ENCODE measurements at places on chromosomes 7 and 10. TPM values are rescaled to one million over a fixed set of nuclear protein-coding genes. Genes with fewer than 3 reads are reported as not detected.

DNA sequence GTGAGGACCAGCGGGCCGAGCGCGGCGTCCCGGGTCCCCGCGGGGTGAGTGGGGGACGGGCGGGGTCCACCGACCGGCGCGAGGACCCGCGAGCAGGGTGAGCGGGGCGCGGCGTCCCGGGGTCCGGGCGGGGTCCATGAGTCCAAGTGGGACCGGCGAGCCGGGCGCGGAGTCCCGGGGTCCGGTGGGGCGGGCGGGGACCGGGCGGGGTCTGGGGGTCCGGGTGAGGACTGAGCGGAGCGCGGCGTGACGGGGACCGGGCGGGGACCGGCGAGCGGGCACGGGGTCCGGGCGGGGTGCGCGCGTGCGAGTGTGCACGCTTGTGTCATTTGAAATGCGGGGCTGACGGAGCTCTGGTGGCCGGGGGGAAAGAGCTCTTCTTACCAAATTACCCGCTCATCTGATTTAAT, 765 bp downstream of the CELF2 start:
- no peak for DNase-seq
- peak overlapping the region; percentile 79 for H3K4me3 ChIP-seq
- H3K27ac ChIP-seq: peak overlapping the region; percentile 99
- H3K4me1 ChIP-seq: peaks cover 4% of the 10 kb centered on the region
- no peaks in the 10 kb centered on the region for H3K27me3 ChIP-seq

DNA sequence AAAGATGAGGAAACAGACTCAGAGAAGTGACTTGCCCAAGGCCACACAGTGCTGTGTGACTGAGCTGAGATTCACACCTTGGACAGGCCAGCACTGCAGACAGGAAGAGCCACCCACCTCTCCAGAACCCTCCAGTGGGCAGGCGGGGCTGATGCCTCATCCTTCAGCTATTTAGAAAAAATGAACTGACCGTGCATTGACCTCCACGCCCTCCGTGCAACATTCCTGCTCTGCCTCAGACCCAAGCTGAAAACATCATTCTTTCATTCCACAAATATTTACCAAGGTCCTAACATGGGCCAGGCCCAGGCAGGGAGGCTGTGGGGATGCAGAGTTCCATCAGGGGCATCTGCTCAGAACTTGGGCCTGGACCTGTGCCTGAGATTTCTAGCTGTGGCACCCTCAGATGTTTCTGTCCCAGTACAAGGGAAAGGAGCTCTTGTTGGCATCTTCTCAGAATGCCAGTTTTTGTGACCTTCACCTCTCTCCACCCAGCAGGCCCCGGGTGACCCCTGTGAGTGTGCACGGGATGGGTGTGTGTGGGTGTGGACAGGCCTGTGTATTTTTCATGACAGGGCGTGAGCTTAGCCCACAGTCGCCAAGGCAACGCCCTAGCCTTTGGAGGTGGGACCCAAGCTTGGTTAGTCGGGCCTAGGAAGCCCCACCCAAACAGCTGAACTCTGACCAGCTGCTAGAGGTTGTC, 6.5 kb downstream of the VSIR start:
- DNase-seq: peak; percentile 38
- peaks cover 32% of the 10 kb centered on the region for H3K4me1 ChIP-seq
- peaks cover 2% of the 10 kb centered on the region for H3K36me3 ChIP-seq
- H3K27me3 ChIP-seq: no peaks in the 10 kb centered on the region

DNA sequence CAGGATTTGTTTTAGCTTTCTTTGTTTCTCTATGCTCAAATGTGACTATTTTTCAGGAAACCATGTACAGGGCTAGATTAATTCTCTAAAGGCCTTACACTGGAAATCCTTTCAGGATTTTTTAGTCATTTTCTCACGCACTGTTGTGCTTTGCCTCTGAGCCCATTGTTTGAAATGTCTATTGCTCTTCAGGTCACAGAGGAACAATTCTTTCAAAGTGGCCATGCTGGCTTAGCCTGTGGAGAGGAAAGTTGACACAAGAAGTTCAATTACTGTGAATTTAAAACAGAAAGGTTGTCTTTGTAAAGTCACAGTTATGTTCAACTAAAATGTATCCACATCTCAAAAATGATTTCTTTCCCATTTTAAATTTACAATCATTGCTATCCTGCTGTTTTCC, 1071.7 kb upstream of the POT1 start:
- no peaks in the 10 kb centered on the region for H3K27me3 ChIP-seq
- no peak for DNase-seq
- H3K4me1 ChIP-seq: no peaks in the 10 kb centered on the region
- no peak overlapping the region for H3K27ac ChIP-seq
- H3K4me3 ChIP-seq: no peak overlapping the region
- H3K36me3 ChIP-seq: no peaks in the 10 kb centered on the region

- H3K36me3 ChIP-seq: no peaks in the 10 kb centered on the region
- H3K27ac ChIP-seq: no peak overlapping the region
- H3K4me3 ChIP-seq: no peak overlapping the region
Observed at GRCh38 chr7:99694201-99694911, 14.6 kb upstream of the CYP3A5 start.

TMEM139 gene
- 12.2 TPM for total RNA-seq
